Renal cortex interstitium (tissue), 15 donors: ENCODE measurements at places on chromosomes 1 and 21.
A peak's percentile ranks its signal among the peaks of the same experiment; 100 is the strongest.

DNA sequence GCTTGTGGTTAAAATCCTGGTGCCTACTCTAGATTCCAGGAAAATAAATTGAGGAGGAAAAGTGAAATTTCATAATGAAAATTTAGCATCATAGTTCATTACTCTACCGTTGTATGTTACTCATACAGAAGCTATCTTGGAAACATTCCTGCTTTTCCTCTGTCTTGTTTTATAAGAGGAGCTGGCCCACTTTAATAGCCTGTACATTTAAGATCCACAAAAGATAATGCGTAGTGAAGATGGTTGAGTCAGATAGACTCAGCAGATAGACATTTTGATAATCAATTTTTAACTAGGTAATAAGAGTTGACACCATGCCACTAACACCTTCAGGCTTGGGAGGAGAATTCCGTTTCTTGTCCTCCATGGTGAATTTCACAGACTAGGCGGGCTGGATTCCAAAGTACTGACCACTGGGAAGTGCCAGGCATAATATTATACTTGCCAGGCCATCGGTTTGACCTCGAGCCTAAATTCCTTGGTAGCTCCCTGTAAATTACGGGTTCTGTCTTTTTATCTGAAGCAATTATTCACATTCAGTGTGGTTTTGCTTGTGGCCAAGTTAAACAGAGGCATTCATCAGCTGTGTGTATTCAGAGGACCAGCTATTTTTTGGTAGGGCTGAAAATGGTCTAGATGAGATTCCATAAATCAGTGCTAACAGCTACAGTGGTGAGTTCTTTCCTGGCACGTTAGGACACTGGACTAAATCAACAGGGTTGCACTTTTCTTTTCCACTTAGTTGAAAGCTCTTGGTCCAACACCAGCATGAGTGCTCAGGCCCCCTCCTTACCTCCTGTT is 111.9 kb upstream of the KAZN start:
- DNase-seq: no peak

DNA sequence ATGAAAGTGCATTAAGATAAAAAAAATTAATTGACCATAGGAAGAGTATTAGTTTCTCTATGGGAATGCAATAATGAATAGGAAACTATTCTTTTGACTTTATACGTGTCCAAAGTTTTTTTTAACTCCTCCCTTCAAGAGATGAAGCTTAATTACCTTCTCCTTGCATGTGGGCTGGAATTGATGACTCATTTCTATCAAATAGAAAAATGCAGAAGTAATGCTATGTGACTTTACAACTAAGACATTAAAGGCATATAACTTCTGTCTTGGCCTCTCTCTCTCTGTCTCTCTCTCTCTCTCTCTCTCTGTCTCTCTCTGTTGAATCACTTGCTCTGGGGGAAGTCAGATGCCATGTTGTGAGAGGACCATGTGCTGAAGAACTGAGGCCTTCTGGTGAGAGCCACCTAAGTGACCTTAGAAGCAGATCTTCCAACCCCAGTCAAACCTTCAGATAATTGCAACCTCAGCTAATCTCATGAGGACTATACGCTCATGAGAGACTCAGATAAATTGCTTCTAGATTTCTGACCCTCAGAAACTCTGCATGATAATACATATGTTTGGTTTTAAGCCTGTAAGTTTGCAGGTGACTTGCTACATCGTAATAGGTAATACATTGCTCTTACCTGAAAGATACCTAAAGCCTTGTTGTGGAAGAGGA is 414.2 kb downstream of the KCNT2 start:
- DNase-seq: no peak

- DNase-seq: no peak
These were observed 38.5 kb downstream of the EPHA2 start for GRCh38 chr1:16117369-16117768.

DNA sequence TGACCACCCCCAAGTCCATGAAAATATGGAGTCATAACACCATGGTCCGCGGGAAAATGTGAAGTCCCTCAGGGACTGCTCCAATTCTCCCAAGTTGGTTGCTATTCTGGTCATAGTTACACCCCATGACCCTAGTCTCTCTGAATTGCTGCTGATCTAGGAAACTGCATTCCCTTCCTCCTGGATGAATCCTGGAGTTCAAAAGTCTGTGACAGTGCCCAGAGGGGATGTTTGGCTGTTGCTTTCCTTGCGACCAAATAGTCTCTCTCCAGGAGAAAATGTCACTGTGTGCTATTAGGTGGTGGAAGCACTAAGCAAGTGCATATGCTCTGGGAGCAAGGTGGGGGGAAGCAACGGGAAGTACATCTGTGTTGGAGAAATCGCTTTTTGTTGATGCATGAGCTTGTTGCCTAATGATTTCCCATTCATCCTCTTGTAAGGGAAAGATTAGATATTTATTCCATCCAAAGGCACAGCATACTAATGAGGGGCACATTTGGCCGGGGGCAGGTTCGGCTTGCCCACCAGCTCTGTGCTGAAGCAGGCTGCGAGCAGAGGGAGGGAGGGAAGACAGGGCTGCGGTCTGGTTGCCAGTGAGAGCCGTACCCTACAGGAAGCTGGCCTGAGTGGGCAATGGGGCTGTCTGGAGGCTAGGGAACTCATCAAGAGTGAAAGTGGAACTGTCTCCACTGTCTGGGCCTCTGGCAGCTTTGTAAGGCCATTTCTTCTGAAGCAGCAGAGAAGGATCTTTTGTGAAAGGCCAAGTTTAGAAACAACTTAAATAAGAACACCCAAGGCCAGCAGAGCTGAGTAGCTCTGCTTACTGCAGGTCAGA is 27.2 kb downstream of the SYT6 start:
- no peak for DNase-seq

- DNase-seq: peak; percentile 80
These were observed 28.5 kb upstream of the EPS8L3 start for GRCh38 chr1:109792056-109792831.

GRCh38 chr1:45913731-45914501 is 110.5 kb downstream of the MAST2 start:
- no peak for DNase-seq

- DNase-seq: no peak
These were observed 62.0 kb upstream of the HOOK1 start for GRCh38 chr1:59752556-59753414.

DNA sequence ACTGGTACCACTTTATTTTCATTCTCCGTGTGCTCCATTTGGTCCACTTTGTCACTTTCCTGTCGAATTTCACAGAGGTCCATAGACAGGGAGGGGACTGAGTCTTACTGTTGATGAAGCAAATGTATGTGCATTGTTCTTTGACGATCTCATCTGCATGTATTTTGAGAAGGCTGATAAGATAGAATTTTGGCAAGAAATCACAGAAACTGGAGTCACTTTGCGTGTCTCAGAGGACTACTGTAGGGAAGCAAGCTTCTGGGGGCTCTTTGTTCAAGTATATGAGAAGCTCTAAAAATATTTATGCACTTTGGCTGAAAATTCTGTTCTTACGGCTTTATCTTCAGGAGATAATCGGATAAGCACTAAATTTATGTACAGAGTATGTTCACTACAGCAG is 78.1 kb downstream of the PCBP3 start:
- no peak for DNase-seq

DNA sequence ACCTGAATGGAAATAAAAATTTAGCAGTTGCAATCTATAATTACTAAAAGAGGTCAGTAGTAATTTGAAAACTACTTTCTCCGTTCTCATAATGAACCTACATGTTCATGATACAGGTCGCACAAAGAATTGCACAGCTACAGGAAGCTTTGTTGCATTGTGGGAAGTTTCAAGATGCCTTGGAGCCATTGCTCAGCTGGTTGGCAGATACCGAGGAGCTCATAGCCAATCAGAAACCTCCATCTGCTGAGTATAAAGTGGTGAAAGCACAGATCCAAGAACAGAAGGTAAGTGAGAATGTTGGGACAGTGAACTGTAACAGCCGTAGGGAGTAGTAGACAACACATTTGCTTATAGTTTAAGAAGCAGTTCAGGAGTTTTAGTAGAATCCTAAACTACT is 68.8 kb upstream of the BMP8A start:
- DNase-seq: no peak

GRCh38 chr21:19045876-19046275 is 642.3 kb upstream of the TMPRSS15 start:
- DNase-seq: no peak

DNA sequence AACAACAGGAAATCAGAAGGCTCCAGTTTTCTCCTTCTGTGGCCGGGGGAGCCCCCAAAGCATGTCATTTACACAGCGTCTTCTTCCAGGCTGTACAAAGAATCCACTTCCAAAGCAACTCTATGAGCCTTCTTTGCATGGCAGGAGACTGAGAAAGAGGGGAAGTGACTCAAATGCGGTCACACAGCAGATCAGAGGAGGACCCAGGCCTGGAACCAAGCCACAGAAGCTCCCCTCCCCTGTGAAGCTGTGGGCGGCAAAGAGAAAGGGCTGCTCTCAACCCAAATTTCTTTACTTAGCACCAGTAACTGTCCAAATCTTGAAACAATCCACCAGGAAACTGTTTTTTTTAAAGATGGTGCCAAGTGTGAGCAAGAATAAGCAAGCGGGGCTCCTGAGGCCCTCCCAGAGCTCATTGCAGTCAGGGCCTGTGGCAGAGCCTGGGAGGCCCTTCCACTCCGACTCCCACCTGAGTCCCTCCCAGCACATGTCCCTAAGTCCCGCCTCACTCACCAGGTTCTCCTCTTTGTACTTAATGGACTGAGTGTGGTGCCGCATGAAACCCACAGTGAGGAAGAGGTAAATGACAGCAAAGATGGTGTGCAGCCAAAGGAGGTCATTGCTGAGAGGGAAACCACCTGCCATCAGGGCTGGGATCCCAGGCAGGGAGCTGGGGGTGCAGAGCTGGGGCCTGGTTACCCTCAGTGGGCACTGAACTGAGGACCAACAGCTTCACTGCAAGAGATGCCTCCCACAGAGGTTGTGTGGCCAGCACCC is 15.9 kb downstream of the TMEM63A start:
- no peak for DNase-seq

DNA sequence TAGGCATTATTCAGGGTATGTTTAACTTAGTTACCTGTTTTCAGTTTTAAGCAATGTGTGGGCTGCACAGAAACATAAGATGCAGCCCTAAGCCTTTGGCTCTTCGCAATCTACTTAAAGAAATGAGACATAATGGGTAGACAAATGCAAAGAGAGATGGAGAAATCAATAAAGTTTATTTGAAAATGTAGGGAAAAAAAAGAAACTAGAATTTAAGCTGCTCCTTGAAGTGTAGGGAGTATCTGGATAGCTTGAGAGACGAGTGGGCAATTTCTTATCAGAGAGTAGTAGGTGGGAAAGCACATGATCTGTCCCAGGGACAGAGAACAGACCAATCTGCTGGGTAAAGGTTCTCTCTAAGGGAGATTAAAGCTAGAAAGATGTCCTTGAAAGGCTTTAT is 8.9 kb downstream of the WNT2B start:
- DNase-seq: no peak

- DNase-seq: peak; percentile 87
These were observed at the start of gene ATXN7L2 for GRCh38 chr1:109483672-109484518. Gene ATXN7L2 (plus strand): TSS chr1:109483905. CDS start chr1:109483954, 49 bp downstream.

- no peak for DNase-seq
These were observed 25.7 kb downstream of the DIO1 start for GRCh38 chr1:53919675-53920066.

DNA sequence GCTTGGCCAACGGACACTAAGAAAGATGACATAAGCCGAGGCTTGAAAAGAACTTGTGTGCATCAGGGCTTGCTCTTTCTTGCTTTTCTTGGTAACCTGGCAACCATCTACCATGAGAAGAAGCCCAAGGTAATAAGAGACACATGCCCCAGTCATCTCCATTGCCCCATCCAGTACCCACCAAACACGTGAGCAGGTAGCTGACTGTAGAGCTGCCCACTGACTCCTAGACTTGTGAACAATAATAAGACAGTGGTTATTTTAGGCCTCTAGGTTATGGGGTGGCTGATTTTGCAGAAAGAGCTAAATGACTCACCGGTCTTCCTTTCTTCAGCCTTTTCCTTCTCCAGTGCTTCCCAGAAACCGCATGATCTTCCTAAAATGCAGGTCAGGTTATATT is 105.0 kb upstream of the JUN start:
- no peak for DNase-seq

GRCh38 chr1:832136-832535 is 91.6 kb upstream of the SAMD11 start:
- no peak for DNase-seq

DNA sequence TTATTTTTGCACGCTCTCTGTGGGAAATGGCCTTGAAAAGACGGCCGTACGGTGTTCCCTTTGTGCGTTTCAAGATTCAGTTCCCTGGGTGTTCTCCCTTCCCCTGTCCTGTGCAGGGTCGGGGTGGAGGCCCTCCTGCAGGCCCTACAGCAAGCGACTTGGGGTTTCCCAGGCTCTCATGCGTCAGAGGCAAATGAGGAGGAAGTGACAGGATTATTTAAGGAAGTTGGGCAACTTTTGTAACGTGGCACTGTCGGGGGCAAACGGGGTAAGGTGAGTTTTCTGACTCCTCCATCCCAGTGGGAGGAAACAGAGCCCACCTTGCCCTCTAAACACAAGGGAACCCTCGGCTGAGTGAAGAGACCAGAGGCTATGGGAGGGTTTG is 16.1 kb upstream of the AJAP1 start:
- DNase-seq: no peak

- DNase-seq: no peak
These were observed 487.6 kb downstream of the DPYD start for GRCh38 chr1:97433094-97433823.

DNA sequence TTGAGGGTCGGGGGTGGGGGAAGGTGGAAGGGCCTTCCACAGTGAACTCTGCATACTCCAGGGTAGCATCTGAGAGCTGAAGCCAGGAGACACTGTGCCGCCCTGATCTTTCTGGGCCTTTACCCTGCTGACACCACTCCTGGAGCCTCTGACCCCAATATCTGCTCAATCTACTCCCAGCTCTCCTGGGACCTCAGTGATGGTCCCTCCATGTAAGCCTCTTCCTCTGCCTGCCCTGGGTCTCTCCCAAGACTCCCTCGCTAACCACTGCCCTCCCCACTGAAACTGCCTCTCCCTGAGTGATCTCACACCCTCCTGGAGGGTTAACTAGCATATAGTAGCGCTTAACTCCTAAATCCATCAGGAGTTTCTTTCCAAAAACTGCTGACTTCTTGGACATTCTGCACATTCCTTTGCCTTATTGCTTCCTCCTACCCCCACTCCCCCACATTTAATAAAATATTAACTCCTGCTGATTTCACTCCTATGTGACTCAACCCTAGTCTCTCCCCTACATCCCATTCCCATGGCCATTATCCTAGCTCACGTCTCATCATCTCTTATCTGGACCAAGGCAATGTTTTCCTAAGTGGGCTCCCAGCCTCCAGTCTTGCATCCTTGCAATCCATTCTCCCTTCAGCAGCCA is 145.6 kb downstream of the HMGB4 start:
- DNase-seq: no peak

GRCh38 chr1:235327559-235328270 is at the start of gene ARID4B:
Gene ARID4B (minus strand): TSS chr1:235328179. CDS start chr1:235326919, 1,260 bp downstream.
- DNase-seq: no peak

GRCh38 chr1:116218922-116219321 is 107.7 kb downstream of the MAB21L3 start:
- DNase-seq: no peak

GRCh38 chr1:81466961-81467360 is 333.8 kb upstream of the ADGRL2 start:
- no peak for DNase-seq
